ENCODE measurements at places on chromosomes 7 and 10.

DNA sequence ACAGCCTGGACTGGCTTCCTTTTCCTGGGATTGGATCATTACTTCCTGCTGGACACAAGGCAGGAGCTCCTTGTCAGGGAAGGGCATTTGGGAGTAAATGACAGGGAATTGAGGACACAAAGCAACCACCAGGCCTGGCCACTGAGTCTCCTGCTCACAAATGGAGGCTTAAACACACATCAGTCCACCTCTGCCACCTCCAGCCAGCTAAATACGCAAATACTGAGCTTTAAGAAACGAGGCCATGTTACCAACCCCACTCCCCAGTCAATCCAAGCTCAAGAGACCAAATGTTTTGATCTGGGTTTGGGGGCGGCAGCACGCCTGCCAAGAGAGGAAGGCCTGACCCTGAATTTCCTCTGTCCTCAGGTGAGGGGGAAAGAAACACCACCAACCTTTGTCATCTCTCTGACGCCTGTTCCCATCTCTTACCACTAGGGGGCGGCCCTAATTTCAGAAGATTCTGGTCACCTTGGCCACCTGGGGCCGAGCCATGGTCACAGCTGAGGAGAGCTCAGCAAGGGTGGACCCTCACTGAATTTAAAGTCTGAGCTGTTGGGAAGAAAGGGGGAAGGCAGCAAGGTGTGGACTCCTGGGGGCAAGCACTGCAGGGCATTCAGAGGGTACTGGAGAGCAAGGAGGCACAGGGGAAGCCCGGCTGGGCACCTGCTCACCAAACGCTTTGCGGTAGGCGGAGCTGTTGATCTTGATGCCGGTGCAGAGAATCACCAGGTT is 16.5 kb downstream of the AIFM2 start:
- peak; percentile 23 for DNase-seq

GRCh38 chr10:33832124-33832787 is 497.8 kb upstream of the NRP1 start:
- no peak for DNase-seq

DNA sequence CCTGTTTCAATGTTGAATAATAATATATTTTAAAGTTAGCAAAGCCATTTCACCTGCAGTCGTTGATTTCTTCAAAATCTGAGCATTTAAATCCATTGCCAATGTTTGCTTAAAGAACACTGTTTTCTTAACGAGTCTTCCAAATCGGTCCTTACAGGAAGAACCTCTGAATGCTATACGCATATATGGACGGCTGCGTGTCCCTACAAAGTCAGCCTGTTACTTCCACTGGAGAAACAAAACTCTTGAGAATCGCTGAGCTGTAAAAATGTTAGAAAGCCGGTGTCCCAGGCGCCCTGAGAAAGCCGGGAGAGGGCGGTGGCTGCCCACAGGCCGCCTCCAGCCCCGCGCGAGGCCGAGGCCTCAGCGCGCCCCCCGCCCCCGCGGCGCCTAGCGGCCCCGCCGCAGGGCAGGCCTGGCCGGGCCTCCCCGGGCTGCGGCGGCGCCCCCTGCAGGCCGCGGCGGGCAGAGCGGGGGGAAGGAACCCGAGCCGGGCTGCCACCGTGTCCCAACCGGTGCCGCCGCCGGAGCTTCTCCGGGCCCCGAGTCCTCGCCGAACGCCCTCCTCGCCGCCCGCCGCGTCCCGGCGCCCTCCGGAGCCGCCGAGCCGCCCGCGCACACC is at the start of gene FHIP2A:
TSS of gene FHIP2A (plus strand) at position 488 of the 622 bp plus-strand sequence. CDS start 299 bp downstream, outside the sequence.
- DNase-seq, result peak; percentile 61

- DNase-seq, result no peak
These were observed 322.9 kb downstream of the PTEN start for GRCh38 chr10:88186335-88186734.

- no peak for DNase-seq
These were observed 3.0 kb downstream of the PGAM2 start for GRCh38 chr7:44062180-44062902.

DNA sequence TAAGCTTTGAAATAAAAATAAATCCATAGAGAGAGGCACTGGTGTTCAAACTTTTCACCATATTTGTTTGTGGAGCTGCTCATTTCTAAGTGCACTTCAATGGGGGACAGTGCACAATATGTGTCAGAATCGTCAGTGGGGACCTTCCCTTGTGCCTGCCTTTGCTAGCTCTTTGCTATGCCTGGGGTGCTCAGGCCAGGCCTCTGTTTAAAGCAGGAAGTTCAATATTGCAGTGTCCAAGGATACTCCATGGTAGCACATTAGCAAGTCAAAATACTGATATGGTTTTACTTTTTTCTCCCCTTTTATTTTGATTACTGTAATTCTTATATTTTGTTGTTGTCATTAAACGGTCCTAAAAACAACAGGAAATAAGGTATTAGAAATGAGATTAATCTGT is 113.4 kb downstream of the POU6F2 start:
- DNase-seq, result no peak

DNA sequence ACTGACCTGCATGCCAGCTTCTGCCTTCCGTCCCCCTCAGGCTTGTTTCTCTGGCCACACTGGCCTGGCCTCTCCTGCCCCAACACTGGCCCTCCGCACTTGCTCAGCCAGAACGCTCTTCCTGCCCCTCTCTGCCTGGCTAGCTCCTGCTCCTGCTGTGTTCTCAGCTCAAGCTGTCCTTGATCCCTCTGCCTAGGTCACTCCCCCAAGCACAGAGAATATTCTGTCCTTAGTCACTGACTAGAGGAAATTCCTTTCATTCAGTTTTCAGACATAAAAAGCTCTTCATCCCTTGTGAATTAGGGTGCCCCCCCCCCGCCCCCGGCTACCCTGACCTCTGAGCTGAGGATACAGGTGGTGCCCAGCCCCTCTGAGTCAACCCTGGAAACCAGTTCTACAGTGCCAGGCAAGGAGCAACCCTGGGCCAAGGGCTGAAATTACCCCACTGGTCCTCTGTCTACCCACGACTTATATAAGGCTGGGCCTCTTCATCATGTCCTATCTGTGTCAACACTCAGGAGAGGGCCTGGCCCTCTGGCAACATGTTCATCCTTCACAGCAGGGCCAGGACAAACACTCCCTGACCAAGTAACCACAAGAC is 6.6 kb upstream of the SGPL1 start:
- DNase-seq, result no peak

- no peak for DNase-seq
These were observed 97.0 kb downstream of the BAMBI start for GRCh38 chr10:28774051-28774995.
